ENCODE measurements at places on chromosomes 1 and 21. TPM values are rescaled to one million over a fixed set of nuclear protein-coding genes. Genes with fewer than 3 reads are reported as not detected.

GRCh38 chr1:85125891-85126290 lies 74.9 kb downstream of the SYDE2 start:
- no peak for DNase-seq

DNA sequence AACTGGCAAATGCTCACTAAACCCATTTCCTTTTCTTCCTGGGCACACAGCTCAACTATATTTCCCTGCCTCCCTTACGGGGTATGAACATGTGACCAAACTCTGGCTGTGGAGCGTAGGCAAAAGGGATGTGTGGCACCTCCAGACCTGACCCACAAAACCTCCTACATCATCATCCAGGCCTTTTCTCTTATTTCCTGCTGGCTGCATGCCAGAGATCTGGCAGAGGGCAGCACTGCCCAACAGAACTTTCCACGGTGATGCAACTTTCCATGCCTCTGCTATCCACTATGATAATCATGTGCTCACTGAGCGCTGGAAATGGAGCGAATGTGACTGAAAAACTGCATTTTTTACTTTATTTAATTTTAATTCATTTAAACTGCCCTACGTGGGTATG lies 99.6 kb upstream of the CACNA1E start:
- DNase-seq, result no peak

DNA sequence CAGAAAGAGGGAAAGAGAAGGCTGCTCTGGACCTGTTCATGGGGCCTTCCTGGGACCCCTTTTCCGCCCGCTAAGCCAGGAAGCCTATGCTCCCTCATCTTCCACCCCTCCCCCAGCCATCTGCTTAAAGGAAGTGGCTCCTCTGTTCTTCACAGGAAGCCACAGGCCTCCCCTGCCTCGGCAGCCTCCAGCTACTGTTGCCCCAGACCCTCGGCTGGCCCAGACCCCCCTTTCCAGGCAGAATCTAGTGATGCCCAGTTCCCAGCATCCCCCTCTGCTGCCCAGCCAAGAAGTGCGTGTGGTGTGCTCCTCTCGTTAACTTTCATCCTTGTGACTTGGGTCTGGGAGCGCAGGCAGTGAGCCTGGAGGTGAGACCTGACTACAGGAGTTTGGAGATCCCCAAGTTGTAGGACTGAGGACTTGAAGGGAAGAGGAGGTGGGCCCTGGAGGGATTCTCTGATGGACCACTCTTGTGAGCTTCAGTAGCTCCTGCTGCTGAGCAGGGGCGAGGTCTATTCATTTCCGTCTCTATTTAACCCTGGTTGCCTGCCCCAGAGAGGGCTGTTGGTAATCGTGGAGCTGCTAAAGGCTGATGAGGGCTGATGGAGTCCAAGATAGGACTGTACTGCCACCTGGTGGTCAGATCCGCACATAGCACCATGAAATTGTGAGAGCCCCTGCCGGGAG lies 9.1 kb downstream of the IFI6 start:
- peak; percentile 69 for DNase-seq

DNA sequence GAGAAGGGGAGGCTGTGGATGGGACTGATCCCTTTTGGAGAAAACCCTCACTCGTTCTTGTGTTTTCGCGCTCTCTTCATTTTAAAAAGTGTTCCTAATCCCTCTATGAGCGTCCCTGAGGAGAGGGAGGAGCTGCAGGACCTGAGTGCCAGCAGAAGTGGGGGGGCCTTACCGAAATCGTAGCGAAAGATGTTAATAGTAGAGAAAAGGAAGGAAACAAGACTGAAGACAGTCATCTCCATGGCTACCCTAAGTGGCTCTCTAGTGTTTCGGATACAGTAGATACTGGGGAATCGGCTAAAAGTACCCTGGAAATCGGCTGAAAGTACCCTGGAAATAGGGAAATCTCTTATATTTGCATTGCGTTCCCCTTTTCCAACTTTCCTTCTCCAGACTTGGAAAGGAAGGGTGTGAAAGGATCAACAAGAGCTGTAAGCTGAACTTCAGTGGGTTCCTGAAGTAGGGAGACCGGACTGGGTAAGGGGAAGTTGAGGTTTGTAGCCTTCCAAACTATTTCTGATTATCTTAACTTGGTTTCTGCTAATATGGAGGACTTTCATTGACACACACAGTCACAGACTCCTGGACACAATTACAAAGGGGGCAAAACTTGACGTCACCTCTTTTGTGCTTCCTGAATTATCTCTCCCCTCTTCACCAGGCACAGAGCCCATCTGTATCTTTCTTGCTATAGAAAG lies 486 bp upstream of the DSTYK start:
- DNase-seq, result no peak

FAM131C gene
- 1.0 TPM for polyA plus RNA-seq

TIPRL gene
- 41.0 TPM for polyA plus RNA-seq

TDRD5 gene
- polyA plus RNA-seq, result 5.5 TPM

DNA sequence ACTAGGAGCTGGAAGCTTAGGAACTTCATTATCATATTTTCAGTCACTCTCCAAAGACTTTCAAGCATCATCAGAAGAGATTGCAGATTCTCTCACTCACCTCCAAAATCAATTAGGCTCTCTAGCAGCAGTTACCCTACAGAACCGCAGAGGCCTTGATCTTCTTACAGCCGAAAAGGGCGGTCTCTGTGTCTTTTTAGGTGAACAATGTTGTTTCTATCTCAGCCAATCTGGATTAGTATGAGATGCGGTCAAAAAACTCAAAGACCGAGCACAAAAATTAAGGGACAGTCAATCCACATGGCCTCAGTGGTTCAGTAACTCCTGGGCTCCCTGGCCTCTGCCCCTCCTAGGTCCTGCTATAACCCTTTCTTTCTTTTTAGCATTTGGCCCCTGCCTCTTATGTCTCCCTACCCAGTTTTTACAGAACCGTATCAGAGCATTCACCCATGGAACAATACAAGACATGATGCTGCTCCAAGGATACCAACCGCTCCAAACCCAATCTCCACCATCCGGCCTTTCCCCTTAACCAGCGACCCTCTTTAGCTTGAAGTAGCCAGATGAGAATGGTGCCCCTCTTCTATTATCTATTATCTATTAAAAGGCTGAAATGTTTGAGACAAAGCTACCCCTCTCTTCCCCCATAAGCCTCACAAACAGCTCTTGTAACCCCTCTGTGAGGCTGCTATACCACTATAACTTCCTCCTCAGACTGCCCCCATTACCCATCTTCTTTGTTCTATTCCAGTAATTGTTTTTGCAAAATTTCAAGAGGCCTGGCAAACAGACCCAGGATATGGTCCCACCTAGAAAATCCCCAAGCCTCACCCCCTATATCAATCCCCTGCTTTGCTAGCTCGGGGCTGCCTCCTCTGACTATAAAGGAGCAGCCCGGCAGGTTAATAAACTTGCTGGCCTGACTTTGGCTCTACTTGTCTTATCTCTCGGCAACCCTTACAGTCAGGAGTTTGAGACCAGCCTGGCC lies 18.7 kb upstream of the CA6 start:
- DNase-seq, result no peak

DNA sequence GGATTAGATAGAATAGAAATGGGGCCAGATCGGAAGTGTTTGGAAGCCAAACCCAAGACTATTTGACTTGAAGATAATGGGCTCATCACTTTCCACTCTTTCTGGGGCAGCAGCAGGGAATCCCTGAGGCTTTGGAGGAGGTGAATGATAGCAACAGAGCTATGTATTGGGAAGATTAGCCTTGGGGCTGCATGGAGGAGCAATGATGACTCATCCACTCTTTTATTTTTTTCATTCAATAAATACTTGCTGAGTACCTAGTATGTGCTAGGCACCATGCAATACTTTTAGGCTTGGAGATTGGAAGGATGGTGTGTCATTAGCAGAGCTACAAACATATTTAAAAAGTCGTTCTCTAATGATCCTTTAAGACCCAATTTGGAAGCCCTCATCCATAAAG lies 166.9 kb upstream of the FOXD3 start:
- no peak for DNase-seq

ZNF683 gene
- polyA plus RNA-seq, result not detected

TCP10L gene
- 2.0 TPM for polyA plus RNA-seq

- DNase-seq, result no peak
Observed at GRCh38 chr1:162892906-162893611, 32.1 kb upstream of the CCDC190 start.

DNA sequence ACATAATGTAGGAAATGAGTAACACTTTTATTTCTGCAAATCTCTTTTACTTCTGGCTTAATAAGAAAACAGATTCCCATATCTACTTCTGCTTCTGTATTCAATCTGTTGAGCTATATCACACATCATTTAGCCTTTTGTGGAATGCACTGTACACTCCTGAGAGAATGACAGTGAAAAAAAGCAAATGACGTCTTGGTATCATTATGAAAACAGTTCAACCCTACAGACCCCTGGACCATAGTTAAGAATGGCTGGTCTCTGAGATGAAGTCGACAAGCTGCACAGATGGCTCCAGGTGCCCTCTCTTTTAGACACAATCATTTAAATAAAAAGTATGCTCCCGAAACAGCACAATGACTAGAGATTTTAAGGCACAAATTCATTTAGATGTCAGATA lies 247.0 kb downstream of the RERE start:
- no peak for DNase-seq

XCL1 gene
- not detected for polyA plus RNA-seq

C8B gene
- polyA plus RNA-seq, result not detected

LAMC1 gene
- polyA plus RNA-seq, result 300 TPM
